ENCODE measurements at places on chromosomes 2 and 18. TPM values are rescaled to one million over a fixed set of nuclear protein-coding genes. Genes with fewer than 3 reads are reported as not detected.

DNA sequence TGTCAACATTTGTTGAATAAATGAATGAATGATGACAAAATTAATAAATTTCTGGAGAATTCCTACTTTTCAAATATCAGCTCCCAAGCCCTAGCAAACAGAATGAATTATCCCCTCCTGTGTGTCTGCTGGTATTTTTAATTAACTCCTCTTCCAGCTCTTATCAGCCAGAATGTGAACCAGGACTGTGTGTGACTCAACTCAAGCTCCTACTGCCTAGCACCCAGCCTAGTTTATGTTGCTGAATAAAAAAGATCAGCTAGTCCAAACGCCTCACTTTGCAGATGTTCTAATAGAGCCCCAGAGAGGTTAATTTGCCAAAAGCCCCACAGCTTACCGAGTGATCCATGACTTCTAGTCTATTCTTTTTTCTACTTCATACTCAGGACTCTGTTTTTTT lies 50.3 kb downstream of the RABL2A start:
- peaks cover 11% of the 10 kb centered on the region for H3K27me3 ChIP-seq
- no peaks in the 10 kb centered on the region for H3K4me1 ChIP-seq
- DNase-seq, result no peak

- no peaks in the 10 kb centered on the region for H3K36me3 ChIP-seq
- no peak for DNase-seq
- no peak overlapping the region for H3K4me3 ChIP-seq
- no peaks in the 10 kb centered on the region for H3K27me3 ChIP-seq
- no peak overlapping the region for H3K27ac ChIP-seq
- no peaks in the 10 kb centered on the region for H3K4me1 ChIP-seq
Observed at GRCh38 chr18:75875559-75875958, 448.1 kb upstream of the SMIM21 start.

DNA sequence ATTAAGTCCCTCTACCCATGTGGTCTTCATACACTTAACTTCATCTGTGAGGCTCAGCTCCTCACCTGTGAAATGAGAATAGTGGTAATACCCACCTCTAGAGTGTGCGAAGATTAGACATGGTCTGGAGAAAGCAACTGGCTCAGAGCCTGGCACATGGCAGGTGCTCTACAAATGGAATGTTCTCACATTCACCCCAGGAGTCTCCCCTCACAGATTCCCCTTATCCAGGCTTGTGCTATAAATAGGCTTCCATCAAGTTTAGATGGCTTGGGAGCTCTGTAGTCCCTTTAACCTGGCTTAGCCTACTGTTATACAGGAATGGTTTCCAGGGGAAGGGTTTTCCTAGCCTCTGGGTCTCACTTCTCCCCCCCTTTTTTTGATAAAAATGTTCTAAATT lies 455.9 kb downstream of the RNF144A start:
- no peak overlapping the region for H3K4me3 ChIP-seq
- H3K27me3 ChIP-seq, result no peaks in the 10 kb centered on the region
- no peaks in the 10 kb centered on the region for H3K36me3 ChIP-seq
- no peaks in the 10 kb centered on the region for H3K4me1 ChIP-seq

DNA sequence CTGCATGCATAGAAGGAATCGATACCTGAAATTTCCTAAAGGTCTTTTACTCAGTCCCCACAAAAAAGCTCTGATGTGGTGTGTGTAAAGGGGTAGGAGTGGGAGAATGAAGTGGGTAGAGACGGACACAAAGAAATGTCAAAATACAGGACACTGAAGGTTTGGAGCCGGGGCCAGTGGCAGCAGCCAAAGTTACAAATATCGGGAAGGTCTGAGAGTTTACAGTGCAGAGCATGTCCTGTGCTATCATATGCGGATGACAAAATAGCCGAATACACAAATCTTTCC lies 89.9 kb upstream of the STON1 start:
- H3K27me3 ChIP-seq, result no peaks in the 10 kb centered on the region
- peak overlapping the region; percentile 93 for H3K4me3 ChIP-seq
- peak overlapping the region; percentile 95 for H3K27ac ChIP-seq
- H3K4me1 ChIP-seq, result peaks cover 26% of the 10 kb centered on the region

DNA sequence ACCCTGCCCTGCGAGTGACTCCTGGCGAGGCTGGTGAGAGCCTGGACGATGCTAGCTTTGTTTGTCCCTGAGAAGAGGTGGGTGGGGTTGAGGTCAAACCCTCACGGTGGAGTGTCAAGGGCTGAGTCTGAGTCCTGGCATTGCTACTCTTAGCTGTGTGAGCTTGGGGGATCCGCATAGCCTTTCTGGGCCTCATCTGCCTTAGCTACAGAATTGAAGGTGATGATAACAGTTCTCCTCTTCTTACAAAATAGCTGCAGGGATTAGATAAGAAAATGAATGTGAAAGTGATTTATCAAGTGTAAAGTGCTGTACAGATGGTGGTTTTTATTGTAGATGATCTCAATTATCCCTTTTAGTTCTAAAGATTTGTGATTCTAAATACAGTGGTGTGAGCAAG lies 144.6 kb downstream of the LPIN1 start:
- no peaks in the 10 kb centered on the region for H3K36me3 ChIP-seq
- no peak for DNase-seq
- H3K4me3 ChIP-seq, result no peak overlapping the region
- no peaks in the 10 kb centered on the region for H3K27me3 ChIP-seq

DNA sequence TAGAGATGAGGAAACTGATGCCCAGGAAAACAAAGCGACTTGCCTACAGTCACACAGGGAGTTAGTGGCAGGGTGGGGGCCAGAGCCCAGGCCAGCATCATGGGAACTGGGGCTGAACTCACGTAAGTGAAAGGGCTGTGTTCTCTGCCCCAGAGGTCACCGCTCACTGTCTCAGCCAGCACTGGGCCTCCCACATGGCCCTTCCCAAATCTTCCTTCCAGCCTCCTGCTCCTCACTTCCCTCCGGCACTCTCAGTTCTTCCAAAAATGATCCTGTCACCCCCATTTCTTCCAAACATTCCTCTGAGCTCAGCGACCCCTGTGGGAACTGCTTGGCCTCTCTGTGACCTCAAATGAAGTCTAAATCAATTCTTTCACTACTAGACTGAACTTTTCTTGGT lies 90.5 kb upstream of the TMEM247 start:
- no peaks in the 10 kb centered on the region for H3K27me3 ChIP-seq
- no peak overlapping the region for H3K4me3 ChIP-seq
- H3K4me1 ChIP-seq, result no peaks in the 10 kb centered on the region
- no peak for DNase-seq
- no peaks in the 10 kb centered on the region for H3K36me3 ChIP-seq
- H3K27ac ChIP-seq, result no peak overlapping the region

DNA sequence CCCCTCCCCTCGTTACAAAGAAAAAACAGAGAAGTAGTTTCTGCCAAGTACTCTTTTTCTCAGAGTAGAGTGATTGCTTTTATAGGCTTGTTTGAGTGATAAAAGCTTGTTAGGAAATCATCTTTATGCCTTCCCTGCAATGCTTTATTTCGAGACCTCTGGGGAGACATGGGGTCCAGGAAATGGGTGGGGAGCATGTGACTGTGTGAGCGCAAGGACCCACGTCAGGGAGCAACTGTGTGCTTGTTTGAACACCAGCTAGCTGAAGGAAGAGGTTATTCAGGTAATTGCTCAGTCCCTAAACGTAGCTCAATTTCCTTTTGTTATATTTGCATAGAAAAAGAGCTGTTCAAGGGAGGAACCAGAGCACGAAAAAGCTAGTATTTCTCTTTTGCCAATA lies 187.3 kb downstream of the FAM210A start:
- DNase-seq, result no peak
- H3K27ac ChIP-seq, result no peak overlapping the region
- no peaks in the 10 kb centered on the region for H3K36me3 ChIP-seq
- H3K4me1 ChIP-seq, result no peaks in the 10 kb centered on the region
- H3K27me3 ChIP-seq, result no peaks in the 10 kb centered on the region

DNA sequence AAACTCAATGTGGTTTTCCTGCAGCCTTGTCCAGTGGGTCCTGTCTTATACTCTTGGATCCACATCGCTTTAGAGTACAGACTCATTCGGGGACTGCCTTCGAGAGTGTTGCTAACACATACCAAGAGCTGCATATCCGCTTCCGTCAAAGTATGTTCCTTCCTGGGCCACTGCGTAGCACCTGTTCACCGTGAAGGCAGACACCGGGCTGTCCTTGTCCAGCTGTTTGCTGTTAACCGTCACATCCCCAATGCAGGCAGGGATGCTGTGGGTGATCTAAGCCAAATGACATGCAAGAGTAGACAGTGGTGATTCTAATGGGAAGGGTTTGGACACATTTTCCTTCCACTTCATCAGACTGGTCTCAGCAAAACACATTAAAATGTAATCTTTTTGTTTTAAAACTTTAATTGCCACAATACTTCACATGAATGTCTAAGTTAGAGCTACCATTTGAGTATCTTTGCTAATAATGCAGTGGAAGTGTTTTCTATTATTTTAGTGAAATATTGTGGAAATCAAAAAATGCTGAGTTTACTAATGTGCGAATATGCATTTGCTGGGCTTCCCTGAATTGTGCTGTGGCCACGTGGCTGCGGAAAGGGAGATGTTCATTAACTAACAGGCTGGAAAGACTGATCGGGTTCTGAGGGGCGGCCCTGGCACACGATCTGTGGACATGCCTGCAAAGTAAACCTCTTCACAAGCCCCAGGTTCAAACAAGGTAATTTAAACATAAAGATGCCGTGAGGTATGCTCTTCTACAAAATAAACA lies 169.1 kb downstream of the LAMA1 start:
- no peaks in the 10 kb centered on the region for H3K27me3 ChIP-seq
- H3K4me3 ChIP-seq, result no peak overlapping the region
- peaks cover 6% of the 10 kb centered on the region for H3K36me3 ChIP-seq

GRCh38 chr2:85523903-85524335 lies 15.0 kb upstream of the MAT2A start:
- no peak overlapping the region for H3K4me3 ChIP-seq
- DNase-seq, result no peak
- peak overlapping the region; percentile 74 for H3K27ac ChIP-seq
- H3K27me3 ChIP-seq, result no peaks in the 10 kb centered on the region

GRCh38 chr18:42048158-42048557 lies 93.1 kb downstream of the PIK3C3 start:
- no peak overlapping the region for H3K4me3 ChIP-seq
- no peaks in the 10 kb centered on the region for H3K27me3 ChIP-seq
- H3K27ac ChIP-seq, result no peak overlapping the region

DNA sequence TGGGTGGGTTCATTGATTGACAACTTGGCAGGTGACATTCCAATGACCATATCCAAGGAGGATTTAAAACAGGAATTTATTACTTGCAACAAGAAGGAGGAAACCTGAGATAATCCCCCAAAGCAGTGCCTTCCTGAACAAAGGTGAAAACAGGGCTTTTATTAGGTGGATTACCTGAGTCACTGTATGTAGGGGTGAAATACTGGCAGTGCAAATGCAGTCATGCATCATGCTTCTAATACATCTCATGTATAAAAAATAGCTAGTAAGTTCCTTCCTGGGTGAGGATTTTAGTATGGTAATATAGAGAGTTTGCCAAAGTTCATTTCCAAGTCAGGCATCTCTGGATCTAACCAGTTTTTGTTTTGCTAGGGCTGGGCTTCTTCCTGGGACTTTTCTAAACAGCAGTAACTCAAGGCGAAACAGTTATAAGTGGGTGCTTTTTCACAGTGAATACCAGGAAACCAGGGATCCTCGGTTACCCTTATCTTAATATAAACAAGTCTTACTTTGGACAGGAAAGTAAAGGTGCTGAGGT lies 583.4 kb upstream of the LRRTM1 start:
- no peak for DNase-seq
- no peak overlapping the region for H3K27ac ChIP-seq
- H3K4me1 ChIP-seq, result no peaks in the 10 kb centered on the region
- H3K27me3 ChIP-seq, result no peaks in the 10 kb centered on the region
- no peaks in the 10 kb centered on the region for H3K36me3 ChIP-seq

DNA sequence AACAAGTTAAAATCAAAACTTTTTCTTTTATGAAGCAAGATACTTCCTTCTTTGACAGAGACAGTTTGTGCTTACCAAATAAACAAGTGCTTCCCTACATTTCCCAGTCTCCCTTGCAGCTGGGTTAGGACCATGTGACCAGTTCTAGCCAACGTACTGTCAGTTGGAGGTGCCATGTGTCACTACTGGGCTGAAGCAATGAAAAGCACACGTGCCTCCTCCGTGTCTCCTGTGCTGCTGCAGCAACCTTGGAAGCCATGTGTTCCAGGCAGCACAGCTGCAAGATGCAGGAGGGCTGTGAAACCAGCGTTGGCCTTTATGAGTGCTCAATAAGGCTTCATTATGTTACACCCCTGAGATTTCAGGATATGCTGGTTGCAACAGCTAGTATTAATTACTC lies 93.2 kb downstream of the DHRS9 start:
- H3K27me3 ChIP-seq, result no peaks in the 10 kb centered on the region
- no peak overlapping the region for H3K27ac ChIP-seq
- DNase-seq, result no peak
- peaks cover 47% of the 10 kb centered on the region for H3K36me3 ChIP-seq
- H3K4me3 ChIP-seq, result no peak overlapping the region

DNA sequence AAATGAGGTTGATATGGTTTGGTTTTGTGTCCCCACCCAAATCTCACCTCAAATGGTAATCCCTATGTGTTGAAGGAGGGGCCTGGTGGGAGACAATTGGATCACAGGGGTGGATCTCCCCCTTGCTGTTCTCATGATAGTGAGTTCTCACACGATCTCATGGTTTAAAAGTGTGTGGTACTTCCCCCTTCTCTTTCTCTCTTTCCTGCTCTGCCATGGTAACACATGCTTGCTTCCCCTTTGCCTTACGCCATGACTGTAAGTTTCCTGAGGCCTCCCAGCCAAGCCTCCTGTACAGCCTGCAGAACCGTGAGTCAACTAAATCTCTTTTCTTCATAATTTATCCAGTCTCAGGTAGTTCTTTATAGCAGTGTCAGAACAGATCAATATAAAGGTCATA lies 24.7 kb upstream of the FAM124B start:
- no peak overlapping the region for H3K27ac ChIP-seq
- no peaks in the 10 kb centered on the region for H3K36me3 ChIP-seq
- no peaks in the 10 kb centered on the region for H3K4me1 ChIP-seq

The TEX44 gene
- total RNA-seq, result not detected

The NTSR2 gene
- total RNA-seq, result not detected

The ARHGAP15 gene
- total RNA-seq, result 5.9 TPM

The NT5C1B gene
- total RNA-seq, result not detected

The PAX3 gene
- total RNA-seq, result 4.6 TPM
